ENCODE measurements at places on chromosomes 2 and 18. TPM values are rescaled to one million over a fixed set of nuclear protein-coding genes. Genes with fewer than 3 reads are reported as not detected.

- no peak for DNase-seq
Measured at GRCh38 chr18:56984731-56985130, 162.2 kb upstream of the BOD1L2 start.

DNA sequence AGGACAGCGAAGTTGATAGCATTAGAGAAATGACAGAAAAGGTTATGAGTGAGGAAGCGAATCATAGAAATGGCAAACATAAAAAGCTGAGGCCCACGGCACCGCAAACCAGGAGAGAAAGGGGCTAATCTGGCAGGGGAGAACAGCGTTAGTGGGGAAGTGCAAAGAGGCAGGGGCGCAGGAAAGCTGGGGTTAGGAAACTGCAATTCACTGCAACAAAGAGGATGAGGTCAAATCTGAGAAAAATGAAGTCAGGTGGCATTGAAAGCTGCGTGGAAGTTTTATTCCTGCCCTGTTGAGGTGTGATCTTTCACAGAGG is 653 bp upstream of the ABI2 start:
- no peak for DNase-seq

- DNase-seq = no peak
Measured at GRCh38 chr2:175766880-175767279, 235.2 kb downstream of the LNPK start.

POMC gene
- 9.1 TPM for total RNA-seq

GRCh38 chr18:57931038-57931437 is 113.0 kb upstream of the NEDD4L start:
- DNase-seq = no peak

Data from Right ventricle myocardium inferior (tissue), 1 donor.